Stimulated activated CD4-positive, alpha-beta T cell treated with anti-CD3 and anti-CD28 coated beads, Interleukin-4, amount 100 ng/mL, for 4 hours (primary cell): ENCODE measurements at places on chromosomes 4 and X.

- no peak for DNase-seq
Measured at GRCh38 chr4:76486588-76487276, 51.7 kb downstream of the SHROOM3 start.

GRCh38 chr4:105225500-105225899 lies 78.8 kb downstream of the TET2 start:
- DNase-seq, result no peak

DNA sequence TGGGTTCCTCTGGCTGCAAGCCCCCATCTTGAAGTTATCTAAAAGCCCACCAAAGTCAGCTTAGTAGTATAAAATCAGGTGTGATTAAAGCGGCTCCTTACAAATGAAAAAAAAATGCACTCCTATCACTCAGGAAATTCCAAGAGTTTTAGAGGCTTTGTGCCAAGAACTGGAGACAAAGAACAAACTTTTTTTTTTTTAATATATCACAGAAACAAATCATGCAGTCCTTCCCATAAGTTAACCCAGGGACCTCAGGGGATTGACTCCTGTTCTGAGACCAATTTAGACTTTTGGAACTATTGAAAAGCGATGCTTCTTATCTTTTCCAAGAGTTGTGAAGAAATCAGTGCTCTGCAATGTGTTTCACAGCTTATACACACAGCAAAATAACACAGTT lies 53.6 kb downstream of the HHIP start:
- DNase-seq, result no peak

- no peak for DNase-seq
Measured at GRCh38 chr4:153421941-153422340, 44.2 kb upstream of the TMEM131L start.

- no peak for DNase-seq
Measured at GRCh38 chr4:172515266-172515879, 653.2 kb upstream of the GALNT7 start.

DNA sequence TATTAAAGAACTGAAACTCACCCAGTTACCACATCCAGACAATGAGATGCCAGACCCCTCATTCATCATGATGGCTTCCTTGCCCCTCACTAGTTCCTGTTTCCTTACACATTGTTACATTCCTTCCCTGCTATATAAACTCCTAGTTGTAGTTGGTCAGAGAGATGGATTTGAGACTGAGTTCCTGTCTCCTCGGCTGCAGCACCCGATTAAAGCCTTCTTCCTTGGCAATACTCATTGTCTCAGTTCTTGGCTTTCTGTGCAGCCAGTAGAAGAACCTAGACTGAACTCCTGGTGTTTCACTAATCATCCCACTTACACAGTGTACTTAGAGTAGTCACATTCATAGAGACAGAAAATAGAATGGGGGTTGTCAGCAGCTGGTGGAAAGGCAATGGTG lies 324.7 kb downstream of the TRIML1 start:
- DNase-seq, result no peak

DNA sequence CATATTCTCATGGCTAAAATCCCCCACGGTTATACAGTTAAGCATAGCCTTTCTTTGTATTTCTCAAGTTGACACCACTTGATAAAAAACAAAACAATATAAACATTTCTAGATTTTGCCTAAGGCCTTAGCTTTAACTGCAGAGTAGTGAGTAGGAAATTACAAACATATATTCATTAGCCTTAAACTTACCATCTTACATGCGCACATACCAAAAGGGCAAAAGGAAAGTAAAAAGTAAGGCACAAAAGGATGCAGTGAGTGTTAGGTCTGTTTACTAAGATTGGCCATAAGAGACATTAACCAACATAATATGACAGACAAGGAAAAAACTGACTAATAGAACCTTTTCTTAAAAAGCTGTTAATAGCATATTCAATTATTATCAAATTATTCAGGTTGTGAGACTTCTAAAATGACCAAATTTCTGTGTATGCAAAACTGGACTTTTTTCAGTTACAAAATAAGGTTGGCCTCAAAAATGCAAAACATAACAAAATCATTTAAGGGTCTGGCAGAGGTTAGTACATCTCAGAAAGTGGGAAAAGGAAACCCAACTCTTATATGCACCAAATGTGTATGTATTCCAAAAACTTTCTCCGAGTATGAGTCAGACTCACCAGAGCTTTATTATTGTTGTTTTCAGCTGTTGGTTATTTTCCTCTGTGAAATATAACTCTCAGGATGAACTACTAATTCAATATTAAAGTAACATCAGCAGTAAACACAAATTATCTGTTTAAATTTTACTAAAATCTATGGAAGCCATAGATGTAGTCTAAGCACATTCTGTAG lies 39.9 kb downstream of the SEPSECS start:
- no peak for DNase-seq

- no peak for DNase-seq
Measured at GRCh38 chr4:61540944-61541343, 340.8 kb downstream of the ADGRL3 start.
